Lower leg skin (tissue), 4 donors: ENCODE measurements at places on chromosomes 5 and 9. TPM values are rescaled to one million over a fixed set of nuclear protein-coding genes. Genes with fewer than 3 reads are reported as not detected.

DNA sequence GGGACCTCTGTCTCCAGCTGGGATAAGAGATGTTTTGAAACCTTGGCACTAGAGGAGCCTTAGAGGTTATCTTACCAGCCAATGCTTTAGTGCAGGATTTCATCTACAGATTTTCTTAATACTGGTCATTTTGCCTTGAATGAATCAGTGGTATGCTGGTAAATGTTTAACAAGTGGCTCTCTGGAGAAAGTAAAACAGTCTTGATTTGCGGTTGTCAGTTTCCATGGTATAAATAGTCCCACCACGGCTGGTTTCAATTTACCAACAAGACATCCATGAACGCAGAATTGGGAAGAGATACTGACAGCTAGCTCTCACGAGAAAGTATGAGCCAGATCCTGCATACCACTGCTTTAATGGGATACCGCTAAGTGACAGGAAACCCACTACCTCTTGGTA, 56.7 kb upstream of the CXCL14 start:
- DNase-seq: peak; percentile 3

- no peak for DNase-seq
Measured at GRCh38 chr9:18452276-18452675, 21.7 kb upstream of the ADAMTSL1 start.

- DNase-seq: no peak
Measured at GRCh38 chr9:117074784-117075520, 339.9 kb downstream of the ASTN2 start.

- DNase-seq: no peak
Measured at GRCh38 chr9:82930116-82930515, 132.8 kb downstream of the RASEF start.

GRCh38 chr9:86202338-86202882, 57.0 kb downstream of the C9orf153 start:
- DNase-seq: no peak

- peak; percentile 96 for DNase-seq
Measured at GRCh38 chr5:151239237-151239861, 13.6 kb upstream of the GM2A start.

GRCh38 chr5:7926720-7927119, 57.8 kb downstream of the MTRR start:
- no peak for DNase-seq

- peak; percentile 18 for DNase-seq
Measured at GRCh38 chr5:140041492-140042392, 1.4 kb downstream of the NRG2 start.

GRCh38 chr9:124506433-124506832, 766 bp downstream of the NR5A1 start:
- DNase-seq: no peak

DNA sequence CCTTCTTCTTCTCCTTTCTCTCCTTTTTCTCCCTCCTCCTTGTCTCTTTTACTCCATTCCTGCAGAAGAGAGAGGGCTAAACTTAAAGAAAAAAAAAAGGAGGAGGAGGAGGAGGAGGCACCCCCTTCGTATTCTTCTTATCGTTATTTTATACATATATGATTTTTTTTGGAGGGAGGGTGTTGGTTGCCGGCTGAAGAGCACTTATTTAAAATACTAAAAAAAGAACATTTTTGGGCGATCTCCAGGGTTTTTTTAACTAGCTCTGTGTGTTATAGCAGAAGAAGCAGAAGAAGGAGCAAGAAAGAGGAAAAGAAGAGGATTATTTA, 381 bp downstream of the NR2F1 start:
- no peak for DNase-seq

DNA sequence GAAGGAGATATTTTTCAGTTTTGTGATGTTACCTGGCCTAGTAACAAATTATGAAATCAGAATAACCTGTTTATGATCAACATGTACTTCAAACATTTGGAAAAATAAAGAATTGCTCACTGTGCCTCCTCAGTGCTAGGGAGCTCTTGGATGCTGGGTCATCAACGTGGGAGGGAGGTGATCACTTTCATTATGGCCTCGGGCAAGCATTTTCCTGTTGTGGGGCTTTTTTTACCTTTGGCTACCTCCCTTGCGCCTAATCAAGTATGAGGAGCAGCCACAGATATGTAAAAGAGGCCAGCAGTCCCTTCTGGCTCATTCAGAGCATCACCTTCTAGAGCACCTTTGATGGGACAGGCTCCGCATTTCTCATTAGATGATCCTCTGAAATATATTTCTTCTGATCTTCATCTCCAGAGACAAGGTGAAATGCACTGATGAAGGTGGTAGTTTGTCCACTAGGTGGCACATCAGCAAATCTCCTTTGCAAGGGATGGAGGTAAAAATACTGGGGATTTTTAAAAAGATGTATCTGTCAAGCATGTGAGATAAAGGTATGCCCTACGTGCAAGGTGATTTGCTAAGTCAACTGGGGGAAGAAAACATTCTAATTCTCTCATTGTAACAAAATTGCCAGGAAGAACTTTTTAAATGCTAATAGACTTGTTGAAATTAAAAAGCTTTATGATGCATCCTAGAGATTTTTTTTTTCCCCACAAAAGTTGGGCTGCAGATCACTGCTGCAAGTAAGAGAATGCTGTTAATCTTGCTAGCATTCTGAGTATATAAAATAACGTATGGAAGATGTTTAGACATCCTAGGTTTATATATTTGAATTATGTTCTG, 218.2 kb downstream of the MAST4 start:
- no peak for DNase-seq

- DNase-seq: no peak
Measured at GRCh38 chr5:62138607-62139006, 167.4 kb upstream of the KIF2A start.

- no peak for DNase-seq
Measured at GRCh38 chr5:58188262-58188651, 271.6 kb downstream of the PLK2 start.

DNA sequence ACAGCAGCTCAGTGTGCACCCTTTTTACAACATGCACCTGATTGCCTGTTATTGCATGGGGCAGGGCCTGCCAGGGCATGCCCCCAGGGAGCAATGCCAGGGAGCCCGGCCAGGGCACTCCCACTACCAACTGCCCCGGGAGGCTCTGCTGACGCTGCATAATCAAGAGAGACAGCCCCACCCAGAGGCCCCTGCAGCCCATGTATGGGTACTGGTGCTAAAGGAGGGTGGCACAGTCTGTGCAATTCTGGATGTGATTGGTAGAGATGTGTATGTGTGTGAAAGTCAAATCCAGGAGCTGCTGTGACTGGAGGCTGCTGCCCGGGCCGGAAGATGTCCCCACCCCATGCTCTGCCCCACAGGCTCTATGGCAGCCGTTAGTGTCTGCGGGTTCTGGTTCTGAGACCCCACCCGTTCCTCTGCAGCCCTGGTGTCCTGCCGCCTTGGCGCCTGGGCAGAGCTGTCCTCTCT, 3.9 kb upstream of the NEURL1B start:
- peak; percentile 73 for DNase-seq

- no peak for DNase-seq
Measured at GRCh38 chr9:110143485-110143884, 64.5 kb downstream of the C9orf152 start.

GRCh38 chr5:1901983-1902382, 19.3 kb upstream of the IRX4 start:
- no peak for DNase-seq

DNA sequence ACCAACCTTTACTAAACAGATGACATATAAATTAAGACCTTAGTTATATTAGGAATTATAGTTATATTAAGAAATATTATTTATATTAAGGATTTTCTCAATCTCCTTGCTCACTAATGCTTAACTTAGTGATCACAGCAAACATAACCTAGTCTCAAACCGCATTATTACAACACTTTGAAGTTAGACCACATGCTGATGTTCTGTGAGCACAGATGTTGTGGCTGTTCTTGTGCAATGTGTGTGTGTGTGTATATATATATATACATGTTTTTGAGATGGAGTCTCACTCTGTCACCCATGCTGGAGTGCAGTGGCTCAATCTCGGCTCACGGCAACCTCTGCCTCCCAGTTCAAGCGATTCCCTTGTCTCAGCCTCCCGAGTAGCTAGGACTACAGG, 20.5 kb downstream of the ELP1 start:
- DNase-seq: no peak

DNA sequence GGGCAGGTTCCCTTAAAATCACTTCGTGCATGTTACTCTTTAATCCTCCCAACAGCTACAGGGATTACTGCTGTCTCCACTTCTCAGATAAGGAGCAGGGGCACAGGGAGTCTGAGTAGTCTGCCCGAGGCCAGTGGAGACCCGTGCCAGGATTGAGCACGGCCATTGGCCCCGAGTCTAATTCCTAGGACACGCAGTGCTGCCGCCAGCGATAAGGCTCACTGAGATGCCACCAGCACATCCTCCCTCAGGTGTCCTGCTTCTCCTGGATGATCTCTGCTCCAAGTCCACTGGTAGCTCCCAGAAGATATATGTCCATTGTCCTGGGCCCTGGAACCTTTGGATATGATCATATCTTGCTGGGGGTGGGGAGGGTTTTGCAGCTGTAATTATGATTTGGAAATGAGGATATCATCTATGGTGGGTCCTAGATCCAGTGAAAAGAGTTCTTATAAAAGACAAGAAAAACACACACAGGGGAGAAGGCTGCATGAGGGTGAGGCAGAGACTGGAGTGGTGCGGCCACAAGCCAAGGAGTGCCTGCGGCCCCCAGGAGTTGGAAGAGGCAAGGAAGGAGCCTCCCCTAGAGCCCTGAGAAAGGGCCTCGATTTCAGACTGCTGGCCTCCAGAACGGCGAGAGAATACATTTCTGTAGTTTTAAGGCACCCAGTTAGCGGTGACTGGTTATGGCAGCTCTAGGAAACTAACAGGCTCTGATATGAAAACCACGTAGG, 19.4 kb upstream of the MED10 start:
- peak; percentile 77 for DNase-seq

- no peak for DNase-seq
Measured at GRCh38 chr9:126505697-126506346, 107.9 kb upstream of the LMX1B start.

DNA sequence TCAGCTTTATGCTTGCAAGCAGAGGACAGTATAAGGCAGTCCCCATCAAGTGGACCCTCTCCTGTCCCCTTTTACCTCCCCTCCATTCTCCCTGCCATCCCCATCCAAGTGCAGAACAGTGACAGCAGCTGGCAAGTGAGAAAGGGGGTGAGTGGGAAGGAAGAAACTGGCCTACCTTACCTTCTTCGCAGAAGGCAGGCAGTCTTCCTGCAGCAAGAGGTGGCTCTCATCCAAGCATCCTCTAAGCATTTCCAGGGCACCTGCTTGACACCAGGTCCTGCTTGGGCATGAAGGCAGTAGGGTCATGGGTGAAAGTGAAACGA, 77.3 kb upstream of the SH3PXD2B start:
- no peak for DNase-seq

DNA sequence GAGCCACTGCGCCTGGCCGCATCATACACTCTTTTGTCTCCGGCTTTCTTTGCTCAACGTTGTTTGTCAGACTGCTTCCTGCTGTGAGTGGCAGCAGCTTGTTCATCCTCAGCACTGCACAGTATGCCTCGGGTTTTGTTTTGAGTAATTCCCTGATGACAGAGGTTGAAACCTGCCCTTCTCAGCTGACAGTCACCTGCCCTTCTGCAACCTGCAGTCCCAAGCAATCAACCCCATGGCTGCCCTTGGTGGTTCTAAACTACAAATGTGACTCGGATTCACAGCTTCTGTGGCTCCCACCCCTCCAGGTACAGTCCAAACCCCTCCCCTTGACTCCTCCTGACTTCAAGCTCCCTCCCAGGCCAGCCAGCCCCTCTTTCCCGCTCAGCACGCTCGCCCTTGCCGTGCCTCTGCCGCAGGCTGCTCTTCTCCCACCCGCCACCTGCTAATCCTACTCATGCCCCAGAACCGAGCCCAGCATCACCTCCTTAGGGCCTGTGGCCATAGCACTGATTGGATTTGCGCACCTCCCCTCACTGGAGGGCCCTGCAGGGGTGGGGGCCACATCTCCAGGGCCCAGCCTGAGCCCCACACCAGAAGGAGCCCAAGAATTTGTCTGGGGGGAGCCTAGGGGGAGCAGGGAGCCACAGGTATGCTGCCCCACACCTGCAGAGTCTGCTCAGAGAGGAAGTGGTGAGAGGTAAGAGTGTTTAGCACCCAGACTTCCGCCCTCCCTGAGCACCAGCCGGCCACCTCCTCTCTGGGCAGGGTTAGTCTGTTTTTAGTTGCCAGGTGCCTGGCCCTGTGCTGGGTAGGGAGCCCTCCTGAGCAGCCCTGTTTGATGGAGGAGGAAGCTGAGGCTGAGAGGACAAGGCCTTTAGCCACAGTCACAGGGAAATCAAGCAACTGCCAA, 10.1 kb downstream of the EEIG1 start:
- DNase-seq: peak; percentile 44

DNA sequence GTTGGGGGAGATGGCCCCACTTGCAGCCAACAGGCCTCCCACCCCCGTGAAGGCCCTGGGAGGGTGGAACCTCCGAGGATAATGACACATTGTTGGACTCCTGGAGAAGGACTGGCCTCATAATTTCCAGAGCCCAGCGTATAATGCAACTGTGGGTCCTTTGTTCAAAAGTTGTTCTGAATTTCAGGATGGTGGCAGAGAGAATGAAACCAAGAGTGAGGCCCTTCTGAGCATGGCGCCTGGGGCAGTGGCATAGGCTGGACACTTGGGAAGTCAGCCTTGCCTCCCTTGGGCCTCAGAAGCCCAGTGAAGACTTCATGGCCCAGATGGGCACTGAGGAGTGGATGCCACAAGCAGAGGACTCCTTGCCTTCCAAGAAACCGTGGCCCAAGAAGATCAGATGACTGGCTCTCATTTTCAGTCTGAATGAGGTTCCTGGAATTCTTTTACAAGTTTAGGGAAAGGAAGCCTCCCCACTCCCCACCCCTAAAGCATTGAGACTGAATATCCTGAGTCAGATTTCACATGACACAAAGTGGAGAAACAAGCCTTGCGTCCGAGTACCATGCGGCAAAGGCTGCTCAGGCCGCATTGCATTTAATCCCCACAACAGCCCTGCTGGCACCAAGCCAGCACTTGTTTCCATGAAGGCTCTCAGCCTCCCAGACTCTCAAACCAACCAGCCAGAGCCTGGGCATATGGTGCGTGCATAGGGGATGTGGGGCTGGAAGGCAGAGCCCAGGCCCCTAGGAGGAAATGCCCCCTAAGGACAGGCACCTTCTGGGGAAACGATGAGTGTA, 96.7 kb upstream of the SMIM23 start:
- DNase-seq: no peak

Gene LMX1B
- total RNA-seq: 5.9 TPM

Gene SPATA31E1
- total RNA-seq: not detected

Gene FCN2
- total RNA-seq: not detected

Gene CCL27
- 301 TPM for total RNA-seq

Gene ENTPD2
- 13.2 TPM for total RNA-seq

Gene DIPK1B
- total RNA-seq: 7.4 TPM

Gene FOXD4L3
- total RNA-seq: not detected

Gene LEAP2
- 2.0 TPM for total RNA-seq

Gene NR2F1
- 0.72 TPM for total RNA-seq

Gene TAL2
- not detected for total RNA-seq

Gene CTXN3
- total RNA-seq: not detected
